ENCODE measurements at places on chromosomes 2 and 18.

- DNase-seq = no peak
These were observed 4.8 kb upstream of the MRPL44 start for GRCh38 chr2:223952280-223952968.

- no peak for DNase-seq
These were observed 225.9 kb downstream of the C1D start for GRCh38 chr2:67836866-67837265.

DNA sequence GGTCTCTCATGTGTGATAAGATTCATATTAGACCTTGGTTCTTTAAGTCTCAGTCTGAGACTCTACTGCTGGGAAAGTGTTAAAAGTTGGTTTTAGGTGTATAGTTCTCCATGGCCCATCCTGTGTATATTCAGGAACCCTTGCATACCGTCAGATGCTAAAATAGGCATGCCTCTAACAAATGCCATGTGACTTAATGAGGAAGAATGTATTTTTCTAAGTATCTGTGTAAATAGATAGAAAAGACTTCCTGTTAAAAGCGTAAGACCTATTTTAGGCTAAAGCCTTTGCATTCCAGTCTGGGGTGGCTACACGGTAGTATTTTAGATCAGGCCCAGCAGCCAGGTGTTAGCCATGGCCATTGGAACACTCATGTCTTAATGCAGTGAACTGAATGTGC is 73.3 kb downstream of the RHBDD1 start:
- no peak for DNase-seq

DNA sequence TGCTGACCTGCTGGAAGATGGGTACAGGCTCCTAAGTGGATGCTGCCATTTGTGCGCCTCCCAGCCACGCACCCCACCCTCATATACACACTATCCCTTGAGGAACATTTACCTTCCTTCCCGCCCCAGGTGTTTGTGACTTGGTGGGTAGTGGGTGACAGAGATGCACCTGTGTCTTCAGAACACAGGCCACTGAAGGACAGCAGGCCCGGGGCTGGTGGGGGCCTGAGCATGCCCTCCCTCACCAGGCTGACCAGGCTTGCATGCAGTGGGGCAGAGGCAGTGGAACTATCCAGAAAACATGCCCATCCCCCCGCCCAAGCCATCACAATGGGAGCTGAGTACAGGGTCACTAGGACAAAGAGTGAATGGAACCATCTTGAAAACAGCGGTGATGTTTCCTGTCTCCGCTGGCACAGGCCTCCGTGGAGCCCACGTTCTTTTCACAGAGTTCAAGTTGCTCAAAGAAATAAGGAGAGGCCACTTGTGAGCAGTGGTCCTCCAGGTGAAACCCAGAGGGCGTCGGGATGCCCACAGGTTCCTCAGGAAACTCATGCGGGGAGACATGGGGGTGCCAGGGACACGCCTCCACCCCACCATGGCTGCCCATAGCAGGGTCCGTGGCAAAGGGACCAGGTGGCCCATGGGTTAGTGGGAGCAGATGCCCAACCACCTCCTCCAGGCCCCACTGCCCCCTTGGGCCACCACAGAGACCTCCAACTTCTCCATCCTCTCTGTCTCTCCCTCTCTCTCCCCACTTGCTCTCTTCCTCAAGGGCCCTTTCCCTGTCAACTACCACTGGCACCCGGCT is 90.9 kb downstream of the MALT1 start:
- no peak for DNase-seq

Data from GM19239 (cell line).